Omental fat pad (tissue), 4 donors: ENCODE measurements at places on chromosomes 3 and 15.

- DNase-seq: no peak
These were observed 235.7 kb upstream of the ATP10A start for GRCh38 chr15:26098801-26099200.

- DNase-seq: no peak
These were observed 95.9 kb downstream of the TMEM266 start for GRCh38 chr15:76155731-76156130.

DNA sequence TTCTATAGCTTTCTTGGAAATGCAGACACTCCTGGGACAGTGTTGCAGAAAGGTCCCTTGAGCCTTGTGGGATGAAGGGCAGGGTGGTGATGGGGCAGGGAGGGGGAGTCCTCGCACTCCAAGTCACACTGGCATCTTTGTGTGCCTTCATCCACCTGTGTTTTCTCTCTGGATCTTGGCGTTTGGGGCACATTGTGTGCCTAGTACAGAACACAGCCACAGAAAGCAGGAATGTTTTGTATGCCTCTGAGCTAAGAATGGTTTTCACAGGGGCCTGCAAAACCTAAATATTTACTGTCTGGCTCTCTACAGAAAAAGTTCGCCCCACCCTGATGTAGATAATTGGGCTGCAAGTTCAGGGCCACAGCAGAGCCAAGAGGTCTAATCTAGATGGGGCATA is 5.7 kb downstream of the MYZAP start:
- DNase-seq: no peak

DNA sequence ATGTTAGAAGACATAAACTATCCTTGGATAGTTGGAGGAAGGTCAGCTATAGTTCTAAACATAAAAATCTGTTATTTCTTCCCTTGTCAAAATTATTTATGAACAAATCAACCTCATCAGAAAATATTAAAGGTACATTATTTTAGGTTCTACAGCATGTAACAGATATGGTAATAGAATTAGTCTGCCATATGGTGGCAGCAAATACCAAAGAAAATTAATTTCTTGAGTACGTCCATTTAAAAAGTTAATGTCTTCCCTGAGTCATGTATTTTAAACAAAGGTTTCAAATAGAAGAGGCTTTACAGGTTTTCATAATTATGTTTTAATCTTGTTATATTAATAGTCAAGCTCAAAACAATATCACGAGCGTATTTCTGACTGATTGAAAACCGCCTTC is 17.9 kb upstream of the ANKRD28 start:
- DNase-seq: no peak

- DNase-seq: no peak
These were observed 315.7 kb upstream of the WNT5A start for GRCh38 chr3:55802816-55803215.

DNA sequence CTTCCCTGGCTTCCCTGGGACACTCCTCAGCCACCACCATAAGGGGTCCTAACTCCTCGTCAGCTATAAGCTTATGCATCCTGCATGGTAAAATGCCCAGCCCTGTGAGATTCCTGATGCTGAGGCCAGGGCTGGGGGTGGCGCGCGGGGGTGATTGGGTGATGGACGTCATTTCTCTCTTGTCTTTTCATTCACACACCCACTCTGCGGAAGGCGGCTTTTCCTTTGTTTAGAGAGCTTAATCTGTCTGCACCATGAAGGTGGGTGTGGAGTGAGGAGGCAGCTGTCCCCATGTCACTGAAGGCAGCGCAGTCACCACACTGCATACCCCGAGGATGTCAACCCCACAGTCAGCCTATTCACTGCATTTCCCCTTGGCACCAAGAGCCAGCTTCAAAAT is 110.0 kb upstream of the NSMCE3 start:
- DNase-seq: no peak

DNA sequence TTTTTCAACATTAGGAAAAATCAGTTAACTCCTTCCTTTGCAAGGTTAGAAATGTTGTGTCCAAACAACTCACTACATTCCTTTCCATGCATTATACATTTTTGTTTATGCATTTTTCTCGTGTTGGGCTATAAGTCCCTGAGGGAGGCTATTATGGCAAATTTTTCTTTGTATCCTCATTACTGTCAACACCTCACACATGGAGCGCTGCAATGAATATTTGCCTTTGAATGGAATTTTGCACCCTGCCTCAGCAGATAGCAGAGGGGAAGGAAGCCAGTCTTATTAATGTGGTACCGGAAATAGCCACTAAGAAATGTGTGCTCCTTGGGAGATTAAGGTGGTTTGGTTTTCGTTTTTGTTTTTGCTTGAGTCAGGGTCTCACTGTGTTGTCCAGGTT is 134.7 kb downstream of the THSD4 start:
- no peak for DNase-seq

GRCh38 chr3:195069501-195070251 is 201.3 kb downstream of the XXYLT1 start:
- DNase-seq: no peak

DNA sequence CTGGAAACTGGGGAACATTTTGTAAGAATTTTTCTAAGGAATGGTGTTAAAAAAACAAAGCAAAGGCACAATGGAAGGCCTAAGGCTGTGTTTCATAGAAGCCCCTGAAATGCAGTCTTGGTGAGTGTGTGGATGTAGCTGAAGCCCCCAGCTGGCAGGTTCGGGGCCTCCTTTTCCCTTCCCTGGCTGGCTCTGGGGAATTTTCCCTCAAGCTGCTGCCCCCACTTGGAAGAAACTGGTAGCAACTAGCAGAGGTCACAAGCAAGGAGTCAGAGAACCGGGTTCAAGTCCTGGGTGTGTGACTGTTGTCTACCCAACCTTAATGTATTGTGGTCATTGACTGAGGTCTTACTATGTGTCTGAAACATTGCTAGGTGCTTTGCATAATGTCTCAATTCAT is 85.3 kb upstream of the MYZAP start:
- no peak for DNase-seq

- DNase-seq: no peak
These were observed 2.3 kb upstream of the LMLN start for GRCh38 chr3:197957790-197958133.

DNA sequence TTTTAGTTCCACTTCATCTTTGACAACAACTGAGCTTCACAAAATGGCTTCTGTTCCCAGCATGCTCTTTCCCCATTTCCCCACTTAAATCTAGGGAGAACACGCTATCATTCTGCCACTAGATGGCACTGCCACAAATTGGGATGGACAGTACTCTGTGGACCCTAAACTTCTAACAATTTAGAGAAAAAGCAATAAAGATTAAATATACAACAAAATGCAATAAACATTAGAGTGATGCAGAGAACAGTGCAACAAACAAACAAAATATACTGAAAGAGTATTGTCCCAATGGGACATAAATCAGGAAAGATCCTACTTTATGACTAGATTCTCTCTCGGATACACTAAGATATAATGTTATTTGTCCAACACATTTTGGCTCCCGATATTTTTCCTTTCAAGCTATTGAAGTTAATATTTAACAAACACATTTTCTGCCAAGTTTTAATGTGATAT is 169.7 kb upstream of the TMCO5A start:
- no peak for DNase-seq

DNA sequence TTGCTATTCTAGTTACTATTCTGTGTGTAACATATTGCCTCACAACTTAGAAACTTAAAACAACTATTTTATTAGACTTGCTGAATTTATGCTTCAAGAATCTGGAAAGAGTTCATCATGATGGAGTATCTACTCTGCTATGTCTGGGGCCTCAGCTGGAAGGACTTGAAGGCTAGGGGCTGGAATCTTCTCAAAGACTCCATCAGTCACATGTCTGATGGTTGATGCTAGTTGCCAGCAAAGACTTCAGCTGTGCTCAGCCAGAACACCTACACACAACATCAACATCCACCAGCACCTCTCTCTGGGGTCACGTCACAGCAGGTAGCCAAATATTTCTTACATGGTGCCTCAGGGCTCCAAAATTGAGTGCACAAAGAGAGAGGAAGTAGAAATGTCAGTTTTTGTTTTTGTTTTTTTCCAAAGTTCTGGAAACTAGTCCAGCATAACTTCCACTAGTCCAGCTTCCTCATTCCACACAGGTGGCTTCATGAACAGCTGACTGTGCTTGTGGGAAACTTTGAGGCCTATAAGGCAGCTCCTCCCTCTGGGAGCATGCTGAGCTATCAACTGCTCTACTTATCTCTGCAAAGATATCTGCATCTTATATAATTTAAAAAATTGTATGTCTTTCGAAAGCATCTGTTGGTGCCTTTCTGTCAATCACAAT is 325.4 kb upstream of the AGTR1 start:
- no peak for DNase-seq

- no peak for DNase-seq
These were observed 137.3 kb downstream of the SSR3 start for GRCh38 chr3:156417559-156418132.

- no peak for DNase-seq
These were observed 1035.3 kb upstream of the GBE1 start for GRCh38 chr3:82796765-82797164.

DNA sequence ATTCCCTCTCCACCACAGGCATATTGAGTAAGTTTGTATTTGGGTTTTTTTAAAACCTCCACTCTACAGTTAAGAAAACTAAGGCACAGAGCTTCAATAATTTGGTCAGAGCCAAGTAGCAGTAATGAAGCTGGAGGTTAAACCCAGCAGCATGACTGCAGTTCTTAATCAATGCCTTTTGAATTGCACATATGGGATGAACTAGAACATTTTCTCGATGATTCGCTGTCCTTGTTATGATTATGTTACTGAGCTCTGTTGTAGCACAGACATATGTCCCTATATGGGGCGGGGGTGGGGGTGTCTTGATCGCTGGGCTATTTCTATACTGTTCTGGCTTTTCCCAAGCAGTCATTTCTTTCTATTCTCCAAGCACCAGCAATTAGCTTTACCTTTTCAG is 1.6 kb upstream of the CCR5 start:
- DNase-seq: no peak

DNA sequence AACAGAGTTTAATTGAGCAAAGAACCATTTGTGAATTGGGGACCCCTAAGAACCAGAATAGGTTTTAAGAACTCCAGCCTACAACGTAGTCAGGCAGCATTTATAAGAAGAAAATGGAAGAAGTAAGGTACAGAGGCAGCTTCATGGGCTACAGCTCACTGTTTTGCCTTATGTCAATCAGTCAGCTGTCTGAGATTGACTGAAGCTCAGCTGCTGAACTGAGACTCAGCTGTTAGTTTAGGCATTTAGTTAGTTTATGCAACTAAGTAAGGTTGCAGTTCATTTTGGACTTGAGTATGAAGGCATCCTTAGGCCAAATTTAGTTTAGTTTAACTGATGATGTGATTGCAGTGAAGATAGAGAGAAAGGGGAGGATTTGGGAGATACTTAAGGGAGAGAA is 34.1 kb upstream of the RASA2 start:
- no peak for DNase-seq

DNA sequence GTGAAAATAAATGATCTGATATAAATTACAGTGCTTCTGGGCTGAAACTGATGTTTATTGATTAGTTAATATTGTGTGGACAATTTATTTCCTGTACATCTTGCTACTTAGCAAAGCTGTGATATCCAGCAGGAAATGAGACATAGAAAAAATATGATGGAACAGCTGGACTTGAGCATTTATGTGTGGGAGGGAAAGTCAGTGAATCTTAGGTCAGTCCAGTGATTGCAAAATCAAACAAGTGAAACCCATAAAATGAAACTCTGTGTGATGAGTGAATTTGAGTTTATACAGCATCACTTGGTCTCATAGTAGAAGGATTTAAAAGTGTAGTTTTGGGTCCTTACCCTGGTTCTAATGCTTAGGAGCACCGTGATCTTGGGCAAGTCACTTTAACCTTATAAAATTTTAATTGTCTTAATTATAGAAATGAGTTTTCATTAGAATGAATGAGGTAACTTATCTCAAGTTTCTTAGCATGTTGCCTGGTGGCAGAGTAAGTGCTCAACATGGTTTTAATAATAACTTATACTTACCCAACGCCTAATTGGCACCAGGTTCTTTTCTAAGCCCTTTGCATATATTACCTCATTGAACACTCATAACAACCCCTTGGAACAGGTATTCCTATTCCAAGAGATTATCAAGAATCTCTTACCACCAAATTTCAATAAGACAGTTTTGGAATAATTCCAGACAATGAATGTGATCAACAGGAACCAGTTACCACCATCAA is 194.6 kb downstream of the ADAMTSL3 start:
- DNase-seq: no peak

GRCh38 chr15:96320703-96321638 is 9.5 kb upstream of the NR2F2 start:
- no peak for DNase-seq

GRCh38 chr3:101184111-101184510 is 136.3 kb downstream of the IMPG2 start:
- DNase-seq: no peak

DNA sequence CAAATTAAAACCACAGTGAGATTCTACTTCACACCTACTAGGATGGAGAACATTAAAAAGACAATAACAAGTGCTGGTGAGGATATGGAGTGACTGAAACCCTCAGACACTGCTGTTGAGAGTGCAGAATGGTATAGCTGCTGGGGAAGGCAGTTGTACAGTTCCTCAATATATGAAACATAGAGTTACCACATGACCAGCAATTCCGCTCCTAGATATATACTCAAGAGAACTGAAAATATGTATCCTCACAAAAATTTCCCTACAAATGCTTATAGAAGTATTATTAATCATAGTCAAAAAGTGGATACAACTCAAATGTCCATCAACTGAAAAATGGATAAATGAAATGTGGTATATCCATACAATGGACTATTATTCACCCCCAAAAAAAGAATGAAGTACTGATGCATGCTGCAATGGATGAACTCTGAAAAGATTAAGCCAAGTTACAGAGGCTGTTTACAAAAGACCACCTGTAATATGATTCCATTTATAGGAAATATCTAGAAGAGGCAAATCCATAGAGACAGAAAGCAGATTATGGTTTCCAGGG is 164.7 kb upstream of the IGF1R start:
- no peak for DNase-seq

DNA sequence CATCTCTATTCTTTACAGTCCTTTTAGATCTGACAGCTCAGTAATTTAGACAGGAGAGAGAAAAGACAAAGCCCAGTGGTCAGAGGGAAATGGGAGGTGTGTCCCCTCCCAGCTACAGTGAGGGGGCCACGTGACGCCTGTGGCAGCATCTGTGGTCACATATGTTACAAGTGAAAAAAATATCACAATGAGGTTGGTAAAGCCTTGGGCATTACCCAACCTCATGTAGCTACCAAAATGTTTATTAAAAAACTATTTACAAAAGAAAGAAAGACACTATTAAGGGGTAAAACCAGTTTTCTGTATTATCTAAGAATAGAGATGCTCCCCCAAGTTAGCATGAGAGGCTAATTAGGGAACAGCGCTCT is 42.9 kb upstream of the PLCL2 start:
- DNase-seq: no peak

DNA sequence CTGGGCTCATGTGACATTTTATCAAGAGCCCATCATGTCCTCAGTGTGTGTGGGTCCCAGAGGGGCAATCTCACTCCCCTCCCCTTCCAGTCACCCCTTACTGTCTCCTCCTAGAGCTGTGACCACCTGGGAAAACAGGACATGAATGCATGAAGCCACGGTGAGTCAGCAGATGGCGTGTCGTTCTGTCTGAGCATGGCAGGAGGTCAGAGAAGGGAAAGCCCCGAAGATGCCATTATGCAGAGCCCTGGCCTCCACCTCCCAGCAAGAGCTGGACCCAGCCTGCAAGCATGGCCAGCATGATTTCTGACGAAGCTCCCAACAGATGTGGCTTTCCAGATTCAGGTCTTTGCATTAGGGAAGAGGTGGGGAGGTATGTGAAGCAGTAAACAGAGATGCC is 118.5 kb downstream of the TLE3 start:
- no peak for DNase-seq
